Kidney glomerular epithelial cell (primary cell): ENCODE measurements at places on chromosomes 2 and 18.

- no peak for DNase-seq
Measured at GRCh38 chr2:96953611-96953978, 32.8 kb downstream of the FAM178B start.

GRCh38 chr2:152542337-152542994 is 174.8 kb downstream of the PRPF40A start:
- DNase-seq, result no peak

DNA sequence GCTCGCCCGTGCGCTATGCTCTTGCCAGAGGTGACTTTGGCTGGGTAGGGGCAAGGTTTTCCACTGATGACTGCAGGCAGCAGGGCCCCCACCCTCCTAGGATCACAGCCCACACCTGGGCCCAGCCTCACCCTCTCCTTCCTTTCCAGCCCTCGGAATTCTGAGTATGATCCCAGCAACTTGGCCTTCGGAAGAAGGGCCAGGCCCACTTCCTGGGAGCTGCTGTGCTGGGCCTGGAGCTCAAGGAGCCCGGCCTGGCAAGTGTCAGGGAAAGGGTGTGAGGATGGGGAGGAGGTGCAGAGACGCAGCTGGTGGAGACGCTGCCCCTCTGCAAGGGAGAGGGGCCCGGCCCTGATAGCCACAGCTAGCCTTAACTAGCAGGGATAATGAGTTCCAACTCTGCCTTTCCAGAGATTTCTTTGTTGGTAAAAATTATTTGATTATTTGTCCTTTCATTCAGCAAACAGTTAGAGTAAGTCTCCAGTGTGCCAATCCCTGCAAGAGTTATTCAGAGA is 1.7 kb upstream of the CNDP1 start:
- DNase-seq, result no peak

GRCh38 chr18:77601567-77601966 is 351.9 kb downstream of the GALR1 start:
- no peak for DNase-seq

DNA sequence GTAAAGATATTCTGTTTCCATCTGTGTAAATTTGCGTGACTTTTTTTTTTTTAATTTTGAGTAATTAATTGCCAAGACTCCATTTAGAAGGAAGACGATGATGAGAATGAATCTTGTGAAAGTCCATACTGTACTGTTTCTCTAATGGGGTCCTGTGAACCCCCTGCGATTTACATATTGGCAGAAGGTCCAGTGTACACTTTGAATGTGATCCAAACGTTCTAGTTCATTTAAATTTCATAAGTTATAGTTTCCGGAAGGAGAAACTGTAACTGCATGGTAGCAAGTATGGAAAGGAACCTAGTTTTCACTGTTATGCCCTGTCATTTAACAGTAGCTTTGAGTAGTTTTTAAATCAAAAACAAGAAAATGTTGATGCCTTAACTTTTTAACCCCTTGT is 166.7 kb downstream of the FMNL2 start:
- no peak for DNase-seq

DNA sequence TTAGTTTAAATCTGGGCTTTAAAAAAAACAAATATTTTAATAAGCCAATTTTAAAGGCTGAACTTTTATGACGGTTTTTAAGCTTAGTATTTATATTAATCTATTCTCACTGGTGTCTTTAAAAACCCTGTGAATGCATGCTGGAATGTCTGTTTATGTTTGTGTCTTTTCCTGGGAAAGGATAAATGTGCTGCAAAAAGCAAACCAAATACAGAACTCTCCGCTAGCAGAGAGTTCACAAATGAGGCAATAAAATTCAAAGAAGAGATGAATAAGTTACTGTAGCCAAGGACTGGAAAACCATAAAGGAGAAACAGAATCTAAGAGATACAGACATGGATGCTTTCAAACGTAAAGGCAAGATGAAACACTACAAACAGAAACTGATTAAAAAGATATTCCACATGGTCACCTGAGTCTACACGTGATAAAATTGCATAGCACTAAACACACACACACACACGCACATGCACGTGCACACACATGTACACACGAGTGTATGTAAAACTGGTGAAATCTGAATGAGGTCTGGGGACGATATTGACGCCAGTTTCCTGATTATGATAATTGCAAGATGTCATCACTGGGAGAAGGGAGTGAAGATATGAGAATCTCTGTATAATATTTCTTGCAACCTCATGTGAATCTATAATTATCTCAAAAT is 4.5 kb downstream of the TWIST2 start:
- DNase-seq, result no peak

DNA sequence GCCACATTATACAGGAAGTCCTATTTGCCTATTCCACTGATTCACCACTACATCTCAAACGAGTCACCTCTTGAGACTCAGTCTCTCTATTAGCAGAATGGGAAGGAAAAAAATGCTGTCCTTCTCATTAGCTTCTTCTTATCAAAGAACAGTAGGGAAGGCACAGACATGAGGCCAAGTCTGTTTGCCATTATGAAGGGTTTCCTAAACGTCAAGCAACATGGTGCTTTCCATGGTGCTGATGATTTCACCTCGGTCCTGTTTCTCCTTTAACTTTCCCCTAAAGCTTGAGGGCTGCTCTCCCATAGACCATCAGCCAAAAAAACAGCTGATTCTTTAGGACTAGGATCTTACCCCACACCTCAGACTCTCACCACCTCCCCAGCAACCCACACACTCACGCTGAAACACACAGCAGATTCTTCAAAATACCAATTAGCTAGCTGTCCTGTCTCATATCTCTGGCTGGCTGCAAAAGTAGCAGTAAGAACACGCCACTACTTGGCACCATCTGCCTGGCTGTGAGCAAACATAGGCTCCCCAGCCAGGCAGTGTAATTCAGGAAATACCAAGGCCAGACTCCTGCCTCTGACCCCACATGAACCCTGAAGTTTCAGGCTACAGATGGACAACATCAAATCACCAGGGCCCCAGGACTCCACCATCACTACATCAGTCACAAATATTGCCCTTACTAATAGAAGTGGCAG is 30.5 kb downstream of the GALNT14 start:
- DNase-seq, result no peak

GRCh38 chr2:215621381-215621780 is 185.5 kb upstream of the FN1 start:
- DNase-seq, result no peak

DNA sequence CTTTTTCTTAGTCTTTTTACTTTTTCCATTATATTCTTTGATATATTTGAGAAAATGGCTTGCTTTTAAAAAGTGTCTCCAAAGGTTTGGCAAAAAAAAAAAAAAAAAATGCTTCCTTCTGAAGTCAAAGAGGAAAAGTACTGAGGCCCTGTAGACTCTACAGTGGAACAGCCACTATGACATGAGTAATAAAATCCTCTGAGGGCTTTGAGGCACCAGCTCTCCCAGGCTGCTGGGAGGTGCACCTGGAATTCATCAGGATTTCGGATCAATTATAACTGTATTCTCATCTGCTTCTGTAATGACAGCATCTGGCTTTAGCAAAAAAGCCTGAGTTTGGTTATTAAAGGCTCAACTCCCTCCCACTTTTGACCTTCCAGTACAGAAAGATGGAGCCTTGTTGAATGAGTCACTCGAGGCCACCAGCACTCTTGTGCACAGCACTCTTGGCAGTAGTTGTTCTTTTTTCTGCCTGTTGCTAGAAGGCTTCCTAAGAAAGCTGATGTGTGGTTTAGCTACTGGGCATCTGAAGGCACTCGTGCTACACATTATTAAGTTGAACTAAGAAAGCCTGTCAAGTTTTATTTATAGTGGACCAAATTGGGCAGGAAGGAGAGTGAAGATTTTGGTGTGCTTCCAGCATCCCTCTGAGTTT is 131.3 kb downstream of the PRPF40A start:
- peak; percentile 40 for DNase-seq

DNA sequence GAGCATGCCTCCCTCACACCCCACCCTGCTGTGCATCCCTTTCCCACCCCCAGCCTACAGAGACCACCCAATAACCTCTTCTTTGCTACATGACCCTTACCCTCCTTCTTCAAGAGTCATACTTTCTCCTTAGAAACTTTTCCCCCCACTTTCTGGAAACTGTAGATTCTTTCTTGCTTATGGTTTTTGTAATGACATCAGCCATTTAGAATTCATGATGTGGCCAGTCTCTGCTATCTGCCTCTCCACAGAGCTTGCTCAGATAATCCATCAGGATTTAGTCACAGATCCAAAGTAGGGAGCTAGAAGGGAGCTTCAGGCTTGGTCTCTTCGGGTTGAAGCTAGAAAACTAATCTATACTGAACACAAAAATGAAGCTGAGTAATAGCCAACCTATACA is 36.5 kb downstream of the GALM start:
- DNase-seq, result peak; percentile 66

GRCh38 chr2:54404270-54404669 is 51.9 kb upstream of the SPTBN1 start:
- DNase-seq, result no peak
